ENCODE measurements at places on chromosomes 6 and 20. TPM values are rescaled to one million over a fixed set of nuclear protein-coding genes. Genes with fewer than 3 reads are reported as not detected.

GRCh38 chr20:20344476-20344875, 23.4 kb upstream of the INSM1 start:
- DNase-seq = no peak

DNA sequence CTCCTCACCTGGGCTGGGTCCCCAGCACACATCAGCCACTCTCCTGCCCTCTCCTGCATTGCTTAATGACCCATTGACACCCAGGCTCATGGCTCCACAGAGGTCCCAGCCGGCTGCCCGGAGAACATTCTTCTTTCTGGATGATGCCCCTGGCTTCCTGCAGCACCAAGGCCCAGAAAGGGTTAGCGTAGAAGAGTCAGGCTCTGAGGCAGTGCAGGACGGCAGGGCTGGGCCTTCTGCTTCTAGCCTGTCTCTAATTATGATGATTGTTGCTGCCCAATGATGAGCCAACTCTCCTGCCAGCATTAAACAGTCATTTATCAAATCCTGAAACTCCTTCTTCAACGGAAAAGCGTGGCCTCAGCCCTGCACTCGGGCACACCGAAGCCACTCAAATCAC, 66.4 kb downstream of the ZNF217 start:
- DNase-seq = no peak

- no peak for DNase-seq
These were observed 382.5 kb downstream of the EPHA7 start for GRCh38 chr6:93036835-93037234.

FRMD1 gene
- 2.2 TPM for total RNA-seq

CRISP3 gene
- 0.55 TPM for total RNA-seq

CEBPB gene
- total RNA-seq = 72.8 TPM

SEL1L2 gene
- total RNA-seq = 0.28 TPM

DNA sequence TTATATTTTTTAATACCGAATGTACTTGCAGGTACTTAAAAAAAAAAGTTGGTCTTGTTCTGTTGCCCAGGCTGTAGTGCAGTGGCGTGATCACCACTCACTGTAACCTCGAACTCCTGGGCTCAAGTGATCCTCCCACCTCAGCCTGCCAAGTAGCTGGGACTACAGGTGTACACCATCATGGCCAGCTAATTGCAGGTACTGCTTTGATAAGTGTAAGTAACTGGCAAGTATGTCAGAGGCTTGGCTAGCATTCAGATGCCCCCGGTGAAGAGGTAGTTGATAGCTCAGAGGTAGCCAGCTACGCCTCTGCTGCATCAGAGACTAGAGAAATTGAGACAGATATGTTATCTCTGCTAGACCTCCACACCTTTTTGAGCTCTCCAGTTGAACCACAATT, 40.5 kb downstream of the BTBD9 start:
- no peak for DNase-seq

DNA sequence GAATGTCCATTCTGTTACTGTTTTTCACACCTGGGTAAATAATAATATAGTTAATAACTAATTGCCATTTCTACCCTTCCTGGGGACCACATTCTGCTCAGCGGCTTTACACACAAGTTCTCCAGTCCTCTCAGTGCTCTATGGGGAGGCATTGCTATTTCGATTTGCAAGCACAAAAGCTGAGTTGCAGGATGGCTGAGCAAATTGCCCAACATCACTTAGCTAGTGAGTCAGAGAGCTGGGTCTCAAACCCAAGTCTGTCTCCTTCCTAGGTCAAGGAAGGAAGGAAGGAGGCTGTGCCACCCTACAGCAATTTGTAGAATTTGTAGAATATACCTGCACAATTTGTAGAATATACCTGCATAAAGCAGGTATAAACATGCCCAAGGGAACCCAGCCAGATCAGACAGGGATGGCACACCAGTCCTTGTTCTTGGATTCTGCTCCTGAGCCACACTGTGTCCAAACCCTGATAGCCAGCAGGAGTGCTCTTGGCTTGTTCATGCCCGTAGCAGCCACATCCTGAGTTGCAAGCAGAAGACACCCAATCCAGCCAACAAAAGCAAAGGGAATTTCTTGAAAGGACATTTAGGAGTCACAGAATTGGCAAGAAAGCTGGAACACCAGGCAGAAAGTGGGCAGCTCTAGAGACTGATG, 56.9 kb downstream of the LY86 start:
- DNase-seq = no peak

DNA sequence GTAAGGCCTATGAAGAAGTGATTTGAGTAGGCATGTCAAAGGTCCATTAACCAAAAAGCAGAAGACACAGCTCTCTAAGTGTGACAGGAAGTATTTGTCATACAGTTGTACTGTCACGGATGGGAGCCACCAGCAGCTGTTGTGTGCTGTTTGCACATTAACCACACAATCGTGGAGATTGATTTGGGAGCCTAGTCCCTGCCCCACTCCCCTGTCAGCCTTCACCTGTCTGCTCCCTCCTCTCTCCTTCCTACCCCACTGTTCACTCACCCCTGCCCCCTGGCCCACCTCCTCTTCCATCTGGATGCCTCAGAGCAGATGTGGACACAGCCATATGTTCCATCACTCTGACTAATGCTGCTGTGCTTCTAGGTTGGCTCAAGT, 124.7 kb upstream of the SPACA1 start:
- no peak for DNase-seq

ITPR3 gene
- 99.1 TPM for total RNA-seq

MUCL3 gene
- total RNA-seq = not detected

DNA sequence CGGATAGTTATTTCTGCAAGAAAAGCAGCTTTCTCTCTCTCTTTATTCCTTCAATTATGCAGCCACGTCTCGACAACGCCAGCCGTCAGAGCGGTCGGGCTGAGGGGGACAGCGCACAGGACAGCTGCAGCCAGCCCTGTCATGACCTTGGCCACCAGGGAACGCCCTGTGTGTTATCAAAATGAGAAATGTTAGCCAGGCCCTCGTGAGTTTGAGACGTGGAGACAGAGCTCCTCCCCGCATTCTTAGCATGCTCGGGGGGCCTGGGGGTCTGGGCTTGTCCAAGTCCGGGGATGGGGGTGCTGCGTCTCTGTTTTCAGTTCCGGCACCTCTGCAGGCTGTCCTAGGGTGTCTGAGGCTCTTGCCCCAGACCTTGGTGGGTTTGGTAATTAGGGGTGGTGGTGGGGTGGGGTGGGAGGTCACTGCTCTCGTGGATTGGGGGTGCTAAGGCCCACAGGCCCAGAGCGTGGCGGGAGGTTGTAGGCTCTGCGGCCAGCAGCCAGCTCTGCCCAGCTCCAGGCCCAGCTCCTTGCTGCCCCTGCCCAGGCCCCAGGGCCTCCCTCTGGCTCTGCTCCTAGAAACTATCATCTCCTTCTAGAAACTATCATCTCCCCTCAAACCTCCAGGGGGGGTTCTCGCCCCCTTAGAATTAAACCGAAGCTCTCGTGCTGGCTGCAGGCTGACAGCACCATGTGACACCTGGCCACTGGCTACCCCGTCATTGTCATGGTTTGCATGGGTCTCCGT, 54.3 kb upstream of the GATA5 start:
- DNase-seq = no peak

TNNC2 gene
- total RNA-seq = 3.0 TPM

GRCh38 chr6:103983860-103984259, 875.9 kb downstream of the HACE1 start:
- no peak for DNase-seq

SEMG1 gene
- total RNA-seq = 250 TPM

SDCBP2 gene
- 7.3 TPM for total RNA-seq

CST5 gene
- not detected for total RNA-seq

DNA sequence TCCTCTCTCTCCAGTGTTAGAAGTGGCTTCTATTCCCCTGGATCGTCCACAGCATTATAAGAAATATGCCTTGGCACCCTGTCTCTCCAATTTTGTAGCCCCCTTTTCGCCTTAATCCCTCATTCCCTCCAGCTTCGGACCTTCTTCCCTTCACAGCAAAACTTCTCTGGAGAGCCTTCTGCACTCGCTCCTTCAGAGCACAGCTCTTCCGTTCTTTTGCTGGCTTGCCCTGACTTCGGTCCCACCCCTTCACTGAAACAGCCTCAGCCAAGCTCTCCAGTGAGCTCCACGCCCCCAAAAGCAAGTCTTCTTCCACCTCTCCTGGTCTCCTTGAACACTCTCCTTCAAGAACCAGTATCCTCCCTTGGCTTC, 134.7 kb upstream of the RNF24 start:
- no peak for DNase-seq

HUS1B gene
- total RNA-seq = 0.36 TPM

TMEM200A gene
- total RNA-seq = 0.87 TPM

DNA sequence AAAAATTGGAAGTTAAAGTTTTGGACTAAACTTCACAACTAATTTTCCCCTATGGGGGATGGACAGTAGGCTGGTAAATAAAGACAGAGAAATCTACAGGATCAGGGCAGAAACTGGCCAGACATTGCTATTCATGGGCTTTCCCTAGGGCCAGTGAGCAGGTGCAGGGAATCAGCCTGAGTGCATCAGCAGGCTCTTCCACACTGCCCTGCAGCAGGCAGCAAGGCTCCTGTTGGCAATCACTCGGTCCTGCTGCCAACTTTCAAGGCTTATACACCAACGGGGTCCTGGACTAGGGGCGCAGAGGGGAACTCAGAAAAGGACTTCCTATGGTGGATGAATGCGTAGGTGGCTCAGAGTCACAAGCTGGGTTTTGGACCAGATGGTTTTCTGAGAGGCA, 59.8 kb upstream of the NHSL1 start:
- no peak for DNase-seq

GRCh38 chr6:11767978-11768756, 10.4 kb downstream of the ADTRP start:
- no peak for DNase-seq

- no peak for DNase-seq
These were observed 50.2 kb downstream of the ELOVL2 start for GRCh38 chr6:10993896-10994295.

TGM3 gene
- total RNA-seq = 0.23 TPM

- no peak for DNase-seq
These were observed 17.2 kb downstream of the DYNLT1 start for GRCh38 chr6:158627168-158627939.

- no peak for DNase-seq
These were observed 46.7 kb upstream of the PKIB start for GRCh38 chr6:122563364-122564052.

ECT2L gene
- not detected for total RNA-seq

GRCh38 chr20:59014680-59015389, 4.4 kb upstream of the TUBB1 start:
- no peak for DNase-seq

GRCh38 chr20:46670585-46671584, 18.4 kb downstream of the TP53RK start:
- DNase-seq = no peak

DNA sequence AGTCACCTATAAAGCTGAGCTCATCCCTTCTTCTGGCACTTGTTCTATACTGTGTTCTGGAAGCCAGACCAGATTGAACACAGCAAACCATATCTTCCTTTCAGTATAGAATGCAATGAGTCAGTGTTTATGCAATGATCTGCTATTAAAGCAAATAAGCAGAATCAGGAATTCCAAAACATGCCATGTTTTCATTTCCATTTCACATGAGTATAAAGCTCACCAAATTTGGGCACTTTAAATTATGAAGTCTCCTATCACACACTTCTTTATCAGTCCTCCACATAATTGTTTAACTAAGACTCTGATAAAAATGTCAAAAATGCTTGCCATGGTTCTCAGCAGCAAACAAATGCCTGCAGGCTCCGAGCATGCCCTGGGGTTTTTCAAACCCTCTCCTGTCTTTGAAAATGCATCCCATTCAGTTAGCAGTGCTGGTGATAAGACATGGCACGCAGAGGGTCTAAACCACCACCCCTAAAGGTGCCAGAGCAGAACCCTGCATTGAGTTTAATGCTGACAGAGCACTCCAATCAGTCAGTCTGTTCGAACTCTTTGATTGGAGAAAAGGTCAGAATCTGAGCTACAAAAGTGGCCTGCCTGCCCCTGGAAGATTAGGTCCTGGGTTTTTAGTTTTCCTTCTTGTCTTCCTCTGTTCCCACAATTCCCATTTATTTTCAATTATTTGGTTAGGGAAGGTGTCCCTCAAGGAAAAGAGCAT, 234.1 kb downstream of the GMPR start:
- DNase-seq = no peak

TINAG gene
- total RNA-seq = not detected

DNA sequence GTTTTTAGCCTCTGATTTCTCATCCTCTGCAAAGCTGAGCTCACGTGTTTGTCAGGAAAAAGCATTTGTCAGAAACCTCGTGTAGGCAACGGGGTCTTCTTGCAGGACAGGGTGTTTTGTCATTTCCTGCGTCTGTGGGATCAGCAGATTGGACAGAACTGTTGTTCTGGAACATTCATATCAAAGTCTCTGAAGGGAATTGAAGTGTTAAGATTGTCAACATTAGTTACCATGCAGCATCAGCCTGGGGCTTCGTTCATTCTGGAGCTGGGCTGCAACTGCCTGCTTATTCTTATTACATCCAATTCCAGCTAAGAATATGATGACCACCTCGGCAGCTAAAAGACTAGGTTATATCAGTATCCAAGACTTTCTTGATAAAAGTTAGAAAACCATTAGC, 71.0 kb upstream of the RALGAPA2 start:
- DNase-seq = no peak

GRCh38 chr6:56658326-56658725, 15.6 kb upstream of the DST start:
- DNase-seq = no peak

GRCh38 chr20:8055096-8055495, 35.5 kb upstream of the TMX4 start:
- no peak for DNase-seq

DNA sequence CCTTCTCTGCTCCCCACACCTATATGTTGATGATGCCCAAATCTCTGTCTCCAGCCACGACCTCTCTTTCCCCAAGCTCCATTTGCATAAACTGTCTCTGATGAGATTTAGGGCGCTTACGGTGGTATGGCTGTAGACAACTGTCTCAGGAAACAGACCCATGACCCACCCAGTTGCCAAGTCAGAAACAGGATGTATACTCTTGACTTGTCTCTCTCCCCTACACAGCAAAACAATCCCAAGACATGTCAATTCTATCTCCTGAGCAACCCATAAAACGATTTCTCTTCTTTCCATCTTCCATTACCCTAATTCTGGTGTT, 13.9 kb downstream of the GNL1 start:
- DNase-seq = no peak

All from prostate gland (tissue), 2 donors.